Endothelial cell (in vitro differentiated cells): ENCODE measurements at places on chromosomes 16 and 17. TPM values are rescaled to one million over a fixed set of nuclear protein-coding genes. Genes with fewer than 3 reads are reported as not detected.

ABCA9 gene
- 0.23 TPM for total RNA-seq

CES1 gene
- not detected for total RNA-seq

PPM1E gene
- total RNA-seq: 0.26 TPM

ADAD2 gene
- total RNA-seq: 0.87 TPM

DNA sequence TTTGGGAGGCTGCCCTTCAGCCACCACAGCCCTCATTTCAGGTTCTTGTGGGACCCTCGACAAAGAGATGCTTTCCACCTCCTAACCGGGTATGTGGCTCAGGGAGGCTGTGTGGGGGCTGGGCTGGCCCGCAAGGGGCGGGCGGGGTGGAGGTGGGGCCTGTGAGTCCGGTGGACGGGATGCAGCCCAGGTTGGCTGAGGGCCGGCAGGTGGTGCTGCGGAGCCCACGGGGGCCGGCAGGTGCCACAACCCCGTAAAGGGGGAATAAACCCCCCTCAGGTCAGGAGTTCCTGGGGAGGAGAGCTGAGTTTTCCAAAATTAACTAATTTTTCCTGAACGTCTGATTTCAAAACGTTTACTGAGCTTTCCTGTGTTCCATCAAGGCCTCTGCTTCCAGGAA, 4.9 kb upstream of the CIAO3 start:
- peak; percentile 62 for DNase-seq

DNA sequence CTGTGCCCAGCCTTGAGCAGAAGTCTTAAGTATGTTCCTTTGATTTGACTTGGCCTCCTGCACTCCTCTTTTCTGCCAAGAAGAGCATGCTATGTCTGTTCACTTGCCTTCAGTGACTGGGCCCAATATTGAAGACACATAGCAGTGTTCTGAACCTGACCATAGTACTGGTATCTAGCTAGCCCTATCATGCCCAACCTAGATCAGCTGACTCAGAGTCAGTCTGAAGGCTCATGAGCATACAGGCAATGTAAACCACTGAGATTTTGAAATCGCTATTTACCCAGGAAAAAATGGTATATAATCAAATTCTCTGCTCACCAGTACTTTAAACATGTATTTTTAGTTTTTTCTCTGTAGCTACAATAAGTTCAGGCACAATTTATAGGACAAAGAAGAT, 129.4 kb downstream of the TANC2 start:
- DNase-seq: no peak

- no peak for DNase-seq
Observed at GRCh38 chr16:10584981-10585438, 4.6 kb upstream of the EMP2 start.

DNA sequence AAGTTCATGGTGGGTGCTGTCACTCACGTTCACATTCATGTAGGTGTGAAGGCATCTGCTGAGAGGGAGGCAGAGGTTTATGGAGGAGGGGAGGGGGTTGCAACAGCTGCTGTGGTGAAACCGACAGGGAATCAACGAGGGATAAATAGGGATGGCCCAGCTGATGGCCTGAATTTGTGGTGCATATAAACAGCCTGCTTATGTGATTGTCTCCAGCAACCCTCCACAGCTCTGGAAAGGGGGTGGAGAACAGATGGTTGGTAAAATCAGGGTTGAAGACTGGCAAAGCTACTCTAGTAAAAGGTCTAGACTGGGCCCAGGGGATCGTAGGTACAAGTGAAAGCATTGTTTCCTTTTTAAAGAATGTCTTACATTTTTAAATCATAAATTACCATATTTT, 53.7 kb downstream of the IQCK start:
- DNase-seq: no peak
